ENCODE measurements at places on chromosomes 4 and X.

DNA sequence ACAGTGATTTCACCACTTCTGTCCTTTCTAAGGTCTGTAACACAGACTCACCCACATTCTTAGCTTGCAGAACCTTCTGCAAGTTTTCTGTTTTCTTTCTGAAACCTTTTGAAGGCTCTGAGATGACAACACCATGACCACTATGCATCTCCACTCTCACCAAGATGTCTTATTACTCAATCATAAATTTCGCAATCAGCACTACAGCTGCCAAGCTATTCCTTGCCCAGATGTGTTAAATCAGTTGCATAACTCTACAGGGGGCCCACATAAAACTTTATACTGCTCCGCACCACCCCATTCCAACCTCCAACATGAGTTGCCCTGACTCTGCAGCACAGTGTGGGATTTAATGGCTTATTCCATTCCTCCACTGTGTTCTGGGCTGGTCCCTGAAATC is 229.9 kb downstream of the COL25A1 start:
- DNase-seq, result no peak

GRCh38 chrX:68249401-68249831 is 183.9 kb downstream of the OPHN1 start:
- no peak for DNase-seq

DNA sequence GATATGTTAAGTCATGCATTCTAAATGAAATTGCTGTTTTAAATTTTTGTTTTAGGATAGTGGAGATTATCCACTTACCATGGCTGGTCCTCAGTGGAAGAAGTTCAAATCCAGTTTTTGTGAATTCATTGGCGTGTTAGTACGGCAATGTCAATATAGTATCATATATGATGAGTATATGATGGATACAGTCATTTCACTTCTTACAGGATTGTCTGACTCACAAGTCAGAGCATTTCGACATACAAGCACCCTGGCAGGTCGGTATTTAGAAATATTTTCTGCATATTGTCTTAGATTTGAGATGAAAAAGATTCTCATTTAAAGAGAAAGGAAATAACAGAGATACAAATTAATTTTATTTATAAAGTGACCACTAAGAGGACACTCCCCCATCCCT is 83.6 kb downstream of the STAG2 start:
- DNase-seq, result no peak

- peak; percentile 82 for DNase-seq
Observed at GRCh38 chr4:140049024-140049848, 104.7 kb downstream of the MAML3 start.

DNA sequence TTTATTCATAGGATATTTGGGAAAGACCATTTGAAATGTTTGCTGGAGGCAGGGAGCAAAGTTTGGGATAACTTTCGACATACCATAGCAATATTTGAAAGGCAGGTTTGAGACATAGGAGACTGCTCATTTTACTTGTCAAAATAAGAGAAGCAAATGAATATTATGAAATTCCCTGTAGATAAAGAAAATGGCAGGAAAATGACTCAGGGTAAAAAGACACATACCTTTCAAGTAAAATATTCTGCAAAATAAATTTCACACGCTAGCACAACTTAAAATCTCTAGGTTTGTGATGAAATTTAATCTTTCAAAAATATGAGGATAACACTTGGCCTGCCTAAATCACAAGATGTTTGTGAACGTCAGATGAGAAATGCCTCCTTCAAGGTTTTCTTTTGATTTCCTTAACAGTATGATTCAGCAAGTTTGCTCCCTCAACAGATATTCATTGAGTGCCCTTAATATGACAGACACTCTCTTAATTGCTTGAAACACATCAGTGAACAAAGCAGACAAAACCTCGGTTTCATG is 6.6 kb downstream of the TMEM156 start:
- DNase-seq, result no peak

GRCh38 chr4:110518889-110519490 is 43.0 kb downstream of the ENPEP start:
- DNase-seq, result peak; percentile 65
